Panc1 (cell line): ENCODE measurements at places on chromosomes 16 and 17.

DNA sequence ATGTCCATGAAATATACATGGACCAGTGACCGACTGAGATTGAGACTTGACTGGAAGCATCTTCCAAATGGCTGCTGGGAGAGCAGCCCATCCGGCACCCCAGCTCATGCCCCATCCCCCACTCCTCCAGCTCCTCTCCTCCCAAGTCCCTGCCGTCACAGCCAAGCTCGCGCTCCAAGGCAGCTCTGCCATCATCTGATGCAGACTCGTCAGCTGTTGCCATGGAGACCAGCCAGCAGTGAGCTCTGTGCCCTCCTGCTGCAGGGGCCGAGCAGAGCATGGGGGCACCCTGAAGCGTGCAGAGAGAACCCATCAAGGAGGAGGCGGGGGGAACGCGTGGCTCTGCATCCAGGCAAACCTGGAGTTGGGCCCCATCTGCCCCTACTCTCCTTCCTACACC lies 74.5 kb upstream of the TNRC6C start:
- no peak for DNase-seq

DNA sequence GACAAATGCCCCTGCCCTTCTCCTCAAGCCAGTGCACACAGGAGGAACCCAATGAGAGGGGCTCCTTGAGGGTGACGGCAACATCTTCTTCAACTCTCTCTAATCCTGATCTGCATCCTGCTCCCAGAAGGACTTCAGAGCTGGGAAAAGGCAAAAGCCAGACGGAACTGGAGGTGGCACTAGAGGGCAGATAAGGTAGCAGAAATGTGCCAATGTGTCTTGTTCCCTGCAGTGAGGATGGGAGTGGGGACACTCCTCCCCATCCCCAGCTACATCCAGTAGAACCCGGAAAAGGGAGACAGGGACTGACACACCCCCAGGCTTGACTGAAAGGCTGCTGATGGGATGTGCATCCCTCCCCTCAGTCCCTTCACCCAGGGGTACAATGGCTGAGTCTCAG lies 28.5 kb downstream of the SRCIN1 start:
- DNase-seq: no peak

GRCh38 chr17:35149941-35150340 lies 2.3 kb downstream of the UNC45B start:
- DNase-seq: no peak

GRCh38 chr16:35414139-35414538 lies 1954.7 kb downstream of the TP53TG3F start:
- DNase-seq: no peak

DNA sequence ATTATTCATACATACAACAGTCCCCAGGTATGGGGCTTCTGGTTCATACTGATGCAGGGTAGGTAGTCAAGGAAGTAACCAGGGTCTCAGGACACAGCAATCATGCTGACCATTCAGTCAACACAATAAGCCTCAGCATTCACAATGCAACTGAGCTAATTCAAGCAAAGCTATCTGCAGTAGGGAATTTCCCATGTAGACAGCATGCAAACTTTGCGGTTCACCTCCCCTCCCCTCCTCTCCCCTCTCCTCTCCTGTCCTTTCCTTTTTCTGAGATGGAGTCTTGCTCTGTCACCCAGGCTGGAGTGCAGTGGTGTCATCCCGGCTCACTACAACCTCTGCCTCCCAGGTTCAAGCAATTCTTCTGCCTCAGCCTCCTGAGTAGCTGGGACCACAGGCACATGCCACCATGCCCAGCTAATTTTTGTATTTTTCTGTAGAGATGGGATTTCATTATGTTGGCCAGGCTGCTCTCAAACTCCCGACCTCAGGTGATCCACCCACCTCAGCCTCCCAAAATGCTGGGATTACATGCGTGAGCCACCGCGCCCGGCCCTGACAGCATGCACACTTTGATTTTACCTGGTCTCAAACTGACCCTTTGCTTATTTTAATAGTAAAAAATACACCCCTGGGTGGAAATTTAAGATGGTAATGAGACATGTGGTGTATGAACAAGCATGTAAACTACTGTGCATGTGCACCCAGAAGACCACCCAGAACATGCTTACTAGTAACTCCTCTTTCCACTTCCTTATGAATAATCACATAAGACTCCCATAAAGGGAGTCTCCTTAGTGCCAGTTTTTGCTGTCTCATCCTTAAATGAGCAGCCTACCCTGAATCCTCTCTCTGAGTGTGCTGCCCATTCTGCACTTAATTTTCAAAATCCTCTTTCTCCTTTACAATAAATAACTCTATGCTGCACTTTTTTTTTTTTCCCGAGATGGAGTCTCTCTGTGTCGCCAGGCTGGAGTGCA lies 9.3 kb upstream of the RNF135 start:
- DNase-seq: no peak
